ENCODE measurements at places on chromosomes 3 and 15. TPM values are rescaled to one million over a fixed set of nuclear protein-coding genes. Genes with fewer than 3 reads are reported as not detected.

CILP gene
- 28.4 TPM for polyA plus RNA-seq

RGMA gene
- 42.9 TPM for polyA plus RNA-seq

CYP1A1 gene
- 0.81 TPM for polyA plus RNA-seq

SLC27A2 gene
- 0.12 TPM for polyA plus RNA-seq

FBLN2 gene
- polyA plus RNA-seq, result not detected

PRKAR2A gene
- polyA plus RNA-seq, result 44.3 TPM

PARP15 gene
- polyA plus RNA-seq, result not detected

ZPLD1 gene
- polyA plus RNA-seq, result not detected

ITIH3 gene
- 1.8 TPM for polyA plus RNA-seq

DIPK2A gene
- polyA plus RNA-seq, result 24.5 TPM

ADGRG7 gene
- polyA plus RNA-seq, result not detected

SEMA5B gene
- polyA plus RNA-seq, result 24.6 TPM

SYNPR gene
- not detected for polyA plus RNA-seq

TLR9 gene
- 0.30 TPM for polyA plus RNA-seq

GPR149 gene
- polyA plus RNA-seq, result 0.24 TPM

KCNMB3 gene
- 6.7 TPM for polyA plus RNA-seq

MLF1 gene
- not detected for polyA plus RNA-seq

SLC24A5 gene
- polyA plus RNA-seq, result not detected

COL7A1 gene
- not detected for polyA plus RNA-seq
